ENCODE measurements at places on chromosomes 3 and 15.

DNA sequence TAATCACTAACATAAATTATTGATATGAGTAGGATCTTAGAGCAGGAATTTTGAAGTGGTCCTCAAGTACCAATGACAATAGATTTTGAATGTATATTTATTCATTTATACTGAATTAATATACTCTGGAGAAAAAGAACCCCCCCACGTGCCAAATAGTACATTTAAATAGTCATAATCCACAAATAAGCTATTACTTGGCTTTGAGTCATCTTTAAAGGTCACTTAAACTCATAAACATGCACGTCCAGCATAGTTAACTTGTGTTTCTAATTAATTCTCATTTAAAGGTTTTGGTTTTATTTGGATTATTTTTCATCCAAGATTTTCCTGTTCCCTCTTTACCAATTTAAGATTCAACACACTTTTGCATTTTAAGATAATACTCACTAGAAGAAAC lies 35.1 kb downstream of the FGF7 start:
- DNase-seq = no peak

GRCh38 chr15:62945063-62945462 lies 97.5 kb upstream of the TPM1 start:
- DNase-seq = no peak

DNA sequence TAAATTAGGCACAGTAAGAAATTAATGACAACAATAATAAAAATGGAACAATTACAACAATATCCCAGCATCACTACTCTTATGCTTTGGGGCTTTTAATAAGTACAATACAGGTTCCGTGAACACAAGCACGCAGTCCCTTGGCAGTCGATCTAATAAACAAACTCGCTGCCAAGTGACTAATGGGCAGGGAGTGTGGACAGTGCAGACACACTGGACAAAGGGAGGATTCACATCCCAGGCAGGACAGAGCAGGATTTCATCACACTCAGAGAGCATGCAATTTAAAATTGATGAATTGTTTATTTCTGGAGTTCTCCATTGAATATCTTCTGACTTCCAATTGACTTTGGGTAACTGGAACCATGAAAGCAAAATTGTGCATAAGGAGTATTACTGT lies 524.1 kb upstream of the CFAP20DC start:
- no peak for DNase-seq

GRCh38 chr3:185823078-185824044 lies 1.5 kb downstream of the IGF2BP2 start:
- no peak for DNase-seq

DNA sequence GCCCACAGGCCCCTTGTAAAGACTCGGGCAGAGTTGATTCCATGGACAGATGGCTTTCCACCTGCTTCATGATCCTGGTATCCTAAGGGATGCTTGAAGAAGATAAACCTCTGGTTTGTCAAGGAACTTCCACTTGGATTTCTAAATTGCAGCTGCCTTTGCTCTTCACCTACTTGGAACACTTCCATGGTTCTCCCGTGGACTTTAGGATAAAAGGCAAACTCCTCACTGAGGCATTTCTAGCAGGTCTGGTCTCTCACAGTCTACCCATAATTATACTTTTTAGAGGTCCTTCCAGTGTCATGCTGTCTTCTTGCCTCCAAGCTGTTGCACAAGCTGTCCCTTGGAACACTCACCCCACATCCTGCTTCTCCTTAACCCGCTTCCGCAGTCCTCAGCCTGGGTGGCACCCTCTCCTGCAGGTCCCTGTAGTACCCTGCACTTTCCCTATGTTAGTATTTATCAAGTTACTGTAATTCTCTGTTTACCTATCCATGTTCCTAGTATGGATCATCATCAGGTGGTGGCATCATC lies 12.7 kb downstream of the TLNRD1 start:
- DNase-seq = no peak

GRCh38 chr3:113560831-113561623 lies 28.7 kb downstream of the SIDT1 start:
- DNase-seq = no peak

GRCh38 chr3:36060950-36061349 lies 319.4 kb upstream of the STAC start:
- no peak for DNase-seq

DNA sequence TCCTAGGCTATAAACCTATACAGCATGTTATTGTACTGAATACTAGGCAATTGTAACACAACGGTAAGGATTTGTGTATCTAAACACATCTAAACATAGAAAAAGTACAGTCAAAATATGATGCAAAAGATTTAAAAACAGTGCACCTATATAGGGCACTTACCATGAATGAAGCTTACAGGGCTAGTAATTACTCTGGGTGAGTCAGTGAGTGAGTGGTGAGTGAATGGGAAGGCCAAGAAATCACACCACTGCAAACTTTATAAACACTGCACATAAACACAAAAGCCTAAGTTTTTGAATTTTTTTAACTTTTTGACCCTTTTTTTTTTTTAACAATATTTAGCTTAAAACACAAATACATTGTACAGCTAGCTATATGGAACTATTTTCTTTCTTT lies 204.7 kb upstream of the CTNNB1 start:
- DNase-seq = no peak

GRCh38 chr3:139987908-139988307 lies 52.9 kb downstream of the CLSTN2 start:
- no peak for DNase-seq

DNA sequence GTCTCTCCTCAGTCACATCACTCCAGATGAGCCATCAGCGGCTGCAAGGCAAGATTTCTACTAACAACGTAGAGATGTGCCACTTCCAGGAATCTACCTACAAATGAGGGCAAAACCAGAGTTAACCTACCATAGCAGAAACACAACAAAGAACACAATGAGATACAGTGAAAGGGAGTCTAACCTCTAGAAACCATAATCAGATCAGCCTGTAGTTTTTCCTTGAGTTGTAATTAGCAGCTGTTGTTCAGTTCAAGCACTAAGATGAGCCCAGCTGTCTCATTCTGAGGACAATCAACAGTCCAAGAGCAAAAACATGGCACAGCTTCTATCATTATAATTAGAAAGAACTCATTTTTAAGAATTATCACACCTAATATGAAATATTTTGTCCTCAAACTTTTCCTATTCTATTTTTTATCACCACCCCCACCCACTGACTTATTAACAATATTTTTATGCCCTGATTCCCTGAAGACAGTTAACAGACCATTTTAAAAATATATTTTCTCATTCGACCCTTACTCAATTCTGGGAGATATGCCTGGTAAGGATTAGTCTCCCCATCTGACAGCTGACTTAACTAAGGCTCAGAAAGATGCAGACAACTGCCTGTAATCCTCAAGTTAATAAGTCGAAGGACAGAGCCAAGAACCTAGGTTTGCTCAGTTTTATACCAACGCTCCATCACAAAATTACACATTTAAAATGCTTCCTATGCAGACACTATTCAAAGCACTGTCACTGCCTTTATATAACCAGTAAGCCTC lies 50.1 kb downstream of the MAGI1 start:
- DNase-seq = no peak

DNA sequence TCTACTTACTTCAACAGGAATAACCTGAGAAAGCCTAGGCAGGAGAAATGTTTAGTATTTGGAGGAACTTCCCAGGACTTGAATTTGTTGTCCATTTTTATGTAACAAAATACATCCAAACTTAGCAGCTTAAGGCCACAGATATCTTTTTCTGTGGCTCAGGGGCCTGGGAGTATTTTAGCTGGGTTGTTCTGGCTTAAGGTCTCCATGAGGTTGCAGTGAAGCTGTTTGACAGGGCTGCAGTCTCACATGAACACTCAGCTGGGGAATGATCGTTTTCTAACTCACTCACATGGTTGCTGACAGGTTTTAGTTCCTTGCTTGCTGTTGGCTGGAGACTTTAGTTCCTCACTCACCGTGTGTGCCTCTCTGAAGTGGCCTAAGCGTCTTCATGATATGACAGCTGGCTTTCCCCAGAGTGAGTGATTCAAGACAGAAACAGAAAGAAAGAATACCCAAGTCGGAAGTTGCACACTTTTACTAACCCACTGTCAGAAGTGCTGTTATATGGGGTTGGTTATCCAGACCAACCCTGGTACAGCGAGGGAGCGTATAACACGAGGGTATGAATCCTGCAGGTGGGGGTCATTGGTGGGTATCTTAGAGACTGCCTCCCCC lies 229.7 kb upstream of the TBL1XR1 start:
- peak; percentile 25 for DNase-seq

GRCh38 chr15:78197632-78198031 lies 36.7 kb downstream of the ACSBG1 start:
- DNase-seq = no peak

DNA sequence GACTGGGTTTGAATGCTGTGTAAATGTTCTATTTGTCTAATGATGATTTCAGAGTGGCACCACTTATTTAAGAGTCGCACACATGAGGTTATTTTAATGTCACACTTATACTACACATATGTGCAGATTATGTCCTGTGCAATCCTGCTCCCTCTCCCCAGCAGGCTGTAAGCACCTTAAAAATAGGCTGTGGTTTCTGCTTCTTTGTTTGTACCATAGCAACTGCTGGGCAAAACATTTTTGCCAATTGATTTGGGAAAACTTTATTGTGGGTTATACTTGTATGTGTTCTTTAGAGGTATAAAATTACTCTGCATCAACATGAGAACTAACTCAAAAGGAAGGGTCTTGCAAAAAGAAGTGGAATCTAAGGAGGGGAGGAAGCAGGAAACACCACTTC lies 318.5 kb downstream of the NTRK3 start:
- no peak for DNase-seq

DNA sequence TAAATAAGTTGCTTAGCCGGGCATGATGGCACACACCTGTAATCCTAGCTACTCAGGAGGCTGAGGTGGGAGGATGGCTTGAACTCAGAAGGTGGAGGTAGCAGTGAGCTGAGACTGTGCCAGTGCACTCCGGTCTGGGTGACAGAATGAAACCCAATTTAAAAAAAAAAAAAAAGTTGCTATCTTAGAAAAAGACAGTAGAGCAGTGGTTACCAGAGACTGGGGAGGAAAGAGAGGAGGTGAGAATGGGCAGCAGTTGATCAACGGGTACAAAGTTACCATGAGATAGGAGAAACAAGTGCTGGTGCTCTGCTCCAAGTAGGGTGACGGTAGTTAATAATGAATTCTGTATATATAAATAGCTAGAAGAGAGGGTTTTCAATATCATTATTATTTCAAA lies 821 bp upstream of the CCR2 start:
- no peak for DNase-seq

DNA sequence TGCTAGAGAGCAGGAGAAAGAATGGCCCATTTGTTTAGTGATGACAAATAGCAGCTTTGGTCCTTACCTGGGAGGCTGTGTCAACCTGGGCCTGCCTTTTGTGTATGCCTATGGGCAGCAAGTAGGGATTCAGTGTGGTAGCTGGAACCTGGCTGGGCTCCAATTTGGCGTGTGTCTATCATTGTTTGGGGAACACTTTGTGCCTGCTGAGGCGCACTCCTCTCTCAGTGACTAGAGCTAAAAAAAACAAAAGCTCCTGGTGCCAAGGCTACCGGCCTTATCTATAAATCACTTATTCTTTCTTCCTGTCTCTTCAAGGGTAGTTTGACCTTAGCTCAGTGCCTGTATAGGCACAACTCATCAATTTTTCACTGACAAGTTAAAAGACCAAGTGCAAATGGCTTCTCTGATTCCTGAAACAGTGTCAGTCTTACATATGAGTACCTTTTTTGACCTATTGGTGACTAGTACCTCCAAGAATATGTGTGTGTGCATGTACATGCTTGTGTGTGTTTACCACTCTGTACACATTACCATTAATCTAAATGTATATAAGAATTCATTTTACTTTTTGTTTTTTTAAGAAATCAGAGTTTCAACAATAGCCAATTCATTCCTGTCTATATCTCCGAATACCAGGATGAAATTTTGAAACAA lies 54.6 kb downstream of the GMNC start:
- DNase-seq = no peak

DNA sequence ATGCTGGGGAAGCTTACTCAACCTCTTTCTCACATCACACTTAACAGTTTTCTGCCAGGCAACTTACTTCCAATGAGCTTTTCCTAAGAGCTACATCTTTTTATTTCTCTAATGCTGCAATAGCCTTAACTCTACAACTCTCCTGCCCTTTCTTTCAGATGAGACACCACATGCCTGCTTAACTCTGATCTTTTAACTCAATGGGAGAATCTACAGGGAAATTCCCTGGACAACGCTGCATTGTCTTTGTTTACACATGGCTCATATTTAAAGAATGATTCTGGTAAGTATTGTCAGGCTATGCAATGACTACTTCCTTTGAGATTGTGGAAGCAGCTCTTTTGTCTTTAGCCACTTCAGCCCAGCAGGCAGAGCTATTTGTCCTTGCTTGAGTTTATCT lies 353.1 kb upstream of the BCHE start:
- no peak for DNase-seq

GRCh38 chr3:5494905-5495519 lies 307.5 kb downstream of the EDEM1 start:
- DNase-seq = no peak

DNA sequence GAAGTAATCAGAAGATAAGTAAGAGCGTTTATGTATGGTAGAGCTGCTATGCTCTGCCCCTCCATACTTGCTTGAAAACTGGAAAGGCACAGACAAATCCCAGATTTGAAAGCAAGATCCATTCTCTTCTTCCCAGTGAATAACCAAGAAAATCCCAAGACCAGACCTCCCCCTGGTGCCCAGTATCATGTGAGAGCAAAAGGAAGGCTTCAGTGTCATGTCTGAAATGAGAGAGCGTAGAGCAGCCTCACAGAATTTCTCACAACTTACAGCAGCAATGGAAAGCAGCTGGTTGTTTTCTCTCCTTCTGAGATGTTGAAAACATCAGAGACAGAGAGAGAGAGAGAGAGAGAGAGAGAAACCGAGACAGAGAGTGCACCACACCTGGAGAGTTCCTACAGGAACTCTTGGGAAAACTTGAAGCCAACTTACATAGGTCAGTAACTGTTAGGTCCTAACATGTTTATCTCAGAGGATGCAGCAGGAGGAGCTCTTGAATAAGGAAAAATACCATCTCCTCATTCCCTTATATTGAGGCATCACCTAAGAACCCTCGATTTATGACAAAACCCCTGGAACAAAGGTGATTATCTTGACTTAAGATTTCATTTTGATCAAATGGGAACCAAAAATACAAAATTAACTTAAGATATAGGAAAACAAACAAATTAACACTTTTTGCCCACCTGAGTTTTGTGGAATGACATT lies 273.3 kb downstream of the NSUN3 start:
- DNase-seq = no peak
